Upper lobe of right lung (tissue), 1 donor: ENCODE measurements at places on chromosomes 12 and 14. TPM values are rescaled to one million over a fixed set of nuclear protein-coding genes. Genes with fewer than 3 reads are reported as not detected.

Gene PRB4
- total RNA-seq: not detected

GRCh38 chr12:32273063-32273522, 126.3 kb upstream of the FGD4 start:
- H3K36me3 ChIP-seq: no peaks in the 10 kb centered on the region
- no peak overlapping the region for H3K27ac ChIP-seq
- H3K27me3 ChIP-seq: no peaks in the 10 kb centered on the region
- DNase-seq: no peak

GRCh38 chr12:26396402-26396801, 201.0 kb downstream of the SSPN start:
- no peak for DNase-seq
- H3K27me3 ChIP-seq: no peaks in the 10 kb centered on the region
- no peak overlapping the region for H3K4me3 ChIP-seq
- no peak overlapping the region for H3K27ac ChIP-seq

GRCh38 chr12:88998421-88998820, 353.9 kb downstream of the DUSP6 start:
- H3K4me3 ChIP-seq: no peak overlapping the region
- H3K27ac ChIP-seq: no peak overlapping the region
- H3K27me3 ChIP-seq: no peaks in the 10 kb centered on the region
- H3K4me1 ChIP-seq: no peaks in the 10 kb centered on the region
- no peaks in the 10 kb centered on the region for H3K36me3 ChIP-seq

Gene ACVRL1
- total RNA-seq: 223 TPM

Gene INHBC
- not detected for total RNA-seq

- H3K4me1 ChIP-seq: peaks cover 2% of the 10 kb centered on the region
- no peaks in the 10 kb centered on the region for H3K36me3 ChIP-seq
- H3K27me3 ChIP-seq: peaks cover 12% of the 10 kb centered on the region
- H3K4me3 ChIP-seq: no peak overlapping the region
These were observed 83.8 kb downstream of the PPM1A start for GRCh38 chr14:60332869-60333268.

Gene NGB
- not detected for total RNA-seq

Gene CCDC196
- total RNA-seq: not detected

Gene RTL1
- not detected for total RNA-seq

Gene SCN8A
- total RNA-seq: 1.1 TPM

Gene KRT2
- total RNA-seq: not detected

DNA sequence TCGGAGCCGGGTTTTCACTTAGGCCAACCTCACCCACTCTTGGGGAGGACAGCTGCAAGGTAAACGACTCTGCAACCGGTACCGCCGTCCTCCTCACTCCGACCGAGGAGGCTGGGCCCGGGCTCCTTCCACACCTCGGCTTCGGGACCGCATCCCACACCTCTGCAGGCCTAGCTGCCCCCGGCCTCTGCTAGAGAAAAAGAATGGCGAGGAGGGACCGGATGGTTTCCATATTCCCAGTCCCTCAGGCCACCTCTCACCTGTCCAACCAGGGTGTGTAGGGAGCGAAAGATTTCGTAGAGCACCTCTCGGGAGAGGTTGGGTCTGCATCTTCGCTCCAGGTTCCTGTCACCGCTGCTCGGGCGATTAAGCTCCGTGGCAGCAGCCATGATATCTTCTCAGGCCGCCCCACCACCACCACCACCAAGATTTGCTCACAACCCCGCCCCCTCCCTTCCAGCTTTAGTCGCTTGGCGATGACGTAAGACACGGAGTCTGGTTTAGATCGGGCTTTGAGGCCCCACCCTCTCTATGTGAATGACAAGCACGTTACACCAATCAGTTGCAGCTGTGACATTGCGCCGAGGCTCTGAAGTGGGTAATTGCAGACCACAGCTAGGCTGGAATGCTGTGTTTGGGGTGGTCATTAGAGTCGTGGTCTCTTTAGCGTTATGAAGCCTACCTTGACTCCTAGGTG, at the start of gene MBIP:
TSS of gene MBIP (minus strand) at position 438 of the 697 bp plus-strand sequence. CDS start at position 389, 49 bp downstream.
- H3K27me3 ChIP-seq: no peaks in the 10 kb centered on the region
- DNase-seq: peak; percentile 92
- peak within 1 kb of the TSS; percentile 93 for H3K4me3 ChIP-seq
- no peaks in the 10 kb centered on the region for H3K36me3 ChIP-seq
- no peaks in the 10 kb centered on the region for H3K4me1 ChIP-seq

DNA sequence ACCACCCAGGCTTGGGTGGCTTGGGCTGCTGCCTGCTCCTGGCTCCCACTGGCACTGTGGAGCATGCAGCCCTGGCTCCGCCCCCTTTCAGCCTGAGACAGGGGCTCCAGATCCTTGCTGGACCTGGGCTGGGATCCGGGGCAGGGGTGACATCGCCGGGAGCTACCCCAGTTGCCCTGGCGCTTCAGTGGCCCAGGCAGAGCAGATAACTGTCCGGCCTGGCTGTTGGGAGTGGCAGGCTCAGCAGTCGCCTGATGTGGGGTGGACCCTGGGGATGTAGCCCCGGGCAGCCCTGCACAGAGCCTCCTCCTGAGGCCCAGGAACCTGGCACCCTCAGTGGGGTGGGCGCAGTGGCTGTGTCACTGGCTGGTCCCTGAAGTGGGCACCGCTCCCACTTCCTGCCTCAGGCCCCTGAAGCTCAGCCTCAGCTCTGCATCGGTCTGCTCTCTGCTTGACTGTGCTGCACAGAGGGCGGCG, 57.9 kb downstream of the FUT8 start:
- DNase-seq: no peak
- no peak overlapping the region for H3K27ac ChIP-seq
- H3K4me1 ChIP-seq: no peaks in the 10 kb centered on the region
- no peaks in the 10 kb centered on the region for H3K36me3 ChIP-seq
- no peaks in the 10 kb centered on the region for H3K27me3 ChIP-seq

Gene KCNC2
- not detected for total RNA-seq

GRCh38 chr14:105420101-105420973, 710 bp downstream of the MTA1 start:
- peak; percentile 64 for DNase-seq
- peak overlapping the region; percentile 65 for H3K27ac ChIP-seq
- H3K4me3 ChIP-seq: peak overlapping the region; percentile 77
- H3K4me1 ChIP-seq: peaks cover 23% of the 10 kb centered on the region

Gene ARHGDIB
- 228 TPM for total RNA-seq

GRCh38 chr12:98358144-98358543, 157.2 kb upstream of the TMPO start:
- no peaks in the 10 kb centered on the region for H3K27me3 ChIP-seq
- H3K27ac ChIP-seq: no peak overlapping the region
- no peak overlapping the region for H3K4me3 ChIP-seq

- H3K36me3 ChIP-seq: no peaks in the 10 kb centered on the region
- H3K4me1 ChIP-seq: no peaks in the 10 kb centered on the region
- no peak for DNase-seq
- no peaks in the 10 kb centered on the region for H3K27me3 ChIP-seq
- H3K4me3 ChIP-seq: no peak overlapping the region
These were observed 55.6 kb upstream of the PTHLH start for GRCh38 chr12:28027947-28028724.

- no peaks in the 10 kb centered on the region for H3K27me3 ChIP-seq
- no peak overlapping the region for H3K4me3 ChIP-seq
- no peak overlapping the region for H3K27ac ChIP-seq
- no peaks in the 10 kb centered on the region for H3K36me3 ChIP-seq
- no peak for DNase-seq
These were observed 91.7 kb upstream of the FUT8 start for GRCh38 chr14:65320661-65321308.

DNA sequence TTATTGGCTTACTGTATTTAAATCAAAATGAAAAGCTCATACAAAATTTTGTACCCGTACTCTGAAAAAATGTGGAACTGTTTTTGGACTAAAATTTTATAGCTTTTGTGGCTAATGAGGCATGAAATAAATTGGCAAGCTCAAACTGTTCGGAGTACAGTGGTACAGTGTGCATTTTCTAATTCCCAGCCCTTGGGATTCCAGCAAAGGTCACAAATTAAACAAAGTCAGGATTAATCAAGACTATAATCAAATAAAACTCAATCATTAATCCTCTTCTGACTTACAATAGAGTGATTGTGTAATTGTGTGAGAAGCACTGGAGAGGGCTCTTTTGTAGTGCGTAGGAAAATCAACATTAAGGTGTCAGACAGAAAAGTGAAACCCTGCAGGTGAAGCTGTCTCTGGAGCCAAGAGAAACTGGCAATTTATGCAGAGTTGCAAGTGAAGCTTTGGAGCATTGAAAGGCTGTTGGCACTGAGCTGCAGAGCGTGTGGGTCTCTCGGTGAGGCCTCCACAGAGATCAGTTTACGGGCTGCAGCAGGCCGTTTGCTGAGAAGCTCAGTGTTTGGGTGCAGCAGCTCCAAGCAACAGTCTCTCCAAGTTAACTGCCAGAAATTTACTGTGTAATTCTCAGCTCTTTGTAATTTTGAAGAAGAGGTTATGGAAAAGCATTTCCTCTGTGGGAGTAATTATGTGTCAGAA, 275.9 kb downstream of the FBXL14 start:
- H3K36me3 ChIP-seq: no peaks in the 10 kb centered on the region
- no peak for DNase-seq
- H3K4me3 ChIP-seq: no peak overlapping the region
- peak overlapping the region; percentile 43 for H3K27ac ChIP-seq
- no peaks in the 10 kb centered on the region for H3K27me3 ChIP-seq

DNA sequence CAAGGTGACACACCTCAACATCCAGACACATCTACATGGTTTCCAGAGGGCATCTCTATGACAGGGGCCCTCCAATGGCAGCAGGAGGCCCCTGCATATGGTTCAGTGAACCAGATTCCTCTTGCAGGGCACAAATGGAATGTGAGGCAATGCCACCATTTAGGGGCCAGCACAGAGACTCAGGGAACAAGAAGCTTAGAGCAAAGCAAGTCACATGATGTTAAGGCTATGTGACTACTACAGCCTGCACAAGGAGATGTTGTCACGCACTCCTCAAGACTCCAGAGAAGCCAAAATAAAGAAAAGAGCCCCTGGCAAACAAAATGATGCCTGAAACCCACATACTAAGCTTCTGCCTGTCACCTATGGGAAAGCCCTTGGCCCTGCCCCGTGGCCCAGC, 95.2 kb downstream of the RBM19 start:
- H3K4me3 ChIP-seq: no peak overlapping the region
- H3K27ac ChIP-seq: no peak overlapping the region
- DNase-seq: no peak
- no peaks in the 10 kb centered on the region for H3K36me3 ChIP-seq

Gene LHX5
- total RNA-seq: not detected

GRCh38 chr12:112191840-112192321, 66.5 kb downstream of the TRAFD1 start:
- H3K27me3 ChIP-seq: no peaks in the 10 kb centered on the region
- peaks cover 63% of the 10 kb centered on the region for H3K36me3 ChIP-seq
- no peak overlapping the region for H3K4me3 ChIP-seq
- peaks cover 4% of the 10 kb centered on the region for H3K4me1 ChIP-seq

Gene ARG2
- 2.0 TPM for total RNA-seq

DNA sequence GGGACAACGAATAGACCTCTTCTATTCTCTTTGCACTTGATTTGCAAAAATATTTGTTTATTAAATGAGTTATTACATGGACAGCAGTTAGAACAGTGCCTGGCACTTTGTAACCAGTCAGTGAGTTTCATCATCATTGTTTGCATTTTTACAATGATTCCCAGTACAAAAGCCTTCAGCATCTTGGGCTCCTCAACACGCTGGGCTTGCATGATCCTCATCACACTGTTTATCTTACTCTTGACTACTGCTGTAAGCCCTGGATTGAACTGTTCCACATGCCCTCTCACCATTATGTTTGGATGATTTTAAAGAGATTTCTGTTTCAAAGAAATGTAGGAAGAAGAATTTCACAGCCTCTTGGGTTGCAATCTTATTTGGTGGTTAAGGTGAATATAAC, 204.3 kb downstream of the PELI2 start:
- no peaks in the 10 kb centered on the region for H3K4me1 ChIP-seq
- no peak overlapping the region for H3K4me3 ChIP-seq
- H3K27ac ChIP-seq: no peak overlapping the region

DNA sequence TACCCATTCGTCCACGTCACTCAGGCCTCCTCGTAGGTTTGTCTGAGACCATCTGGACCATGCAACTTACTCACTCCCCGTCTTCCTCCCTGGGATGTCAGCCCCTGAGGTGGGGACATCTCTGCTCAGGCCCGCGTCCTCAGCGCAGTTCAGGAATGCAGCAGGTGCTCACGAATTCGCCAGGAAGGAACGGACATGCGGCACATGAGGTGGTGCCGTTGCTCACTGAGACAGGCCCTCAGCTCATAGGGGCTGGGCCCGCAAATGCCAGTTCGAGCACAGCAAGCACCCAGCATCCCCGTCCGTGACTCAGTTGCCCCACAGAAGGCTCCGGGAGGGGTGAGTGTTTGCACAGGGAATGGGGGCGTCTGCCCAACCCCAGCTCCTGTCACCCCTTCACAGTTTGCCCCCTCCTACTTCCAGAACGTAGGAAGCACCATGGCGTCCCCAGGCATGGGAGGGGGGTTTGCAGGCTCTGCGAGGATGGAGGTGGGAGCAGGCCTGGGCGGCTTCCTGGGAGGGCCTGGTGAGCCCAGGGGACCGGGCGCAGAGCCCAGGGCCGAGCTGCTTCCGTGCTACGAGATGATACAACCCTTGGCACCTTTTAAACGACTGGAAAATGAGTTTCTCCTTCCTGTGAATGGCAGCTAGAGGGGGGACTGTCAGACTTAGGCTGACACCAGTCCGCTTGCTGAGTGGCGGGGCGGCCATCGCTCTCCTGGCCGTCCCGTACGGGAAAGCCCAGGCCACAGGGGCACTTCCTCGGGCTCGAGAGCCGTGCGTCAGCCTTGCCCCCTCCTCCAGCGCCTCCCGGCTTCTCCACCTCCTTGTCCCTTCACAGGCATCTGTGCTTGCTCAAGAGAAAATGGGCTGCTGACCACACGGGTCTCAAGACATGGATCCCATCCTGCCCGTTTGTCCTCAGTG, 6.9 kb downstream of the GALNT9 start:
- no peak for DNase-seq
- no peak overlapping the region for H3K4me3 ChIP-seq
- no peak overlapping the region for H3K27ac ChIP-seq
- H3K4me1 ChIP-seq: peaks cover under 1% of the 10 kb centered on the region
- no peaks in the 10 kb centered on the region for H3K27me3 ChIP-seq

- H3K27ac ChIP-seq: peak overlapping the region; percentile 43
- H3K36me3 ChIP-seq: no peaks in the 10 kb centered on the region
- no peak overlapping the region for H3K4me3 ChIP-seq
- no peak for DNase-seq
- H3K27me3 ChIP-seq: no peaks in the 10 kb centered on the region
These were observed 38.0 kb downstream of the PTGER2 start for GRCh38 chr14:52352061-52352491.
